ENCODE measurements at places on chromosomes 1 and 21.

DNA sequence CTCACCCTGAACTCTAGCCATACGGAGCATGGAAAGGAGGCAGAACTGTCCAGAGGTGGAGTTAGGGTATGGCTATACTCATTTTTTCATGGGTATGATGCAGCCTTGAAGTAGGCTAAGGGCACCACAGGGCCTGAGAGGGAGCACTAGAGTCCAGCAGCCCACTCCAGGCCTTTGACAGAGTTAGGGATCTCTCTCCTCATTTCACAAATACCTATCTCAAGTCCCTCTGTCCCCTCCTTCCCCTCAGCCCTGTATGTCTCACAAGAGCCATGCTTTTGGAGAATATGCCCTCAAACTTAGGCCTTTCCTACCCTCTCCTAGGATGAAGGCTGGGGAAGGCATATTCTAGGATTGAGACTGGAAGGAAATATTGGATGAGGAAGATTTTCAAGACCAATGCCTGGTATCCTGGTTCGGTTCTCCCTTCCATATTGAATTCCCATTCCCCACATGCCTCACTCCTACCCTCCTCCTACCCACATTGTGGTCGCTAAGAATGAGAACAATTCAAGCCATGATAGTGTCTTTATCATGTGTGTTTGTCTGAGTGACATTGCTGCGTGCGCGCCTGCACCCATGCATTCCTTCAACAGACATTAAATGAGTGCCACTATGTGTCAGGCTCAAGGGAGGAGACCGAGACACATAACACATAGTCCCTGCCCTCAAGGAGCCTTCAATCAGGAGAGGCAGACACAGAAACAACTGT lies 2.6 kb upstream of the NECTIN4 start:
- no peak for DNase-seq

DNA sequence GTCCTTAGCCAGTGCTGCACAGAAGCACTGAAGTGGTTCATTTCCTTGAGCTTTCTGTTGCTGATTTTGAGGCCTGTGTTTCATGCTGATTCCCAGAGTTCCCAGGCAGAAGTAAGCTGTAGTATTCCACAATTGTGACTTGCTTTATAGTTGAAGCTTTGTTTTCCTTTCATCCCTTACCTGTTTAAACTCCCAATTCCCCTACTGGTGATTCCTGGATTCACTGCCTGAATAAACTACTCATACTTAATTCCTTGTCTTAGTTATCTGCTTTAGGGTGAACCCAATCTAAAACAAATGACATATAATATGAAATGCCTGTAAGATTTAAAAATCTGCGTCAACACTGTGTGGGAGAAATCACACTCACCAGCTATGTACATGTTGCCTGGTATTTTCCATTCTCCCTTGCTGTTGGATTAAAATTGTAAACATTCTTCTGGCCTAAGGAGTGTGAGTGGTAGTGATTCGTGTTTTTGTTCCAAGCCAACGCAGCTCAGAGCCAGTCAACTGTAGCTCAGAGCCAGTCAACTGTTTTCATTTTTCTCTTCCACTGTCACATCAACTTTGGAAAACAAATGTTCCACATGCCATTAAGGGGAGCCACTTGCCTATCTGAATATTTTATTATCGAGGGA lies 879.4 kb downstream of the MRPL39 start:
- no peak for DNase-seq

DNA sequence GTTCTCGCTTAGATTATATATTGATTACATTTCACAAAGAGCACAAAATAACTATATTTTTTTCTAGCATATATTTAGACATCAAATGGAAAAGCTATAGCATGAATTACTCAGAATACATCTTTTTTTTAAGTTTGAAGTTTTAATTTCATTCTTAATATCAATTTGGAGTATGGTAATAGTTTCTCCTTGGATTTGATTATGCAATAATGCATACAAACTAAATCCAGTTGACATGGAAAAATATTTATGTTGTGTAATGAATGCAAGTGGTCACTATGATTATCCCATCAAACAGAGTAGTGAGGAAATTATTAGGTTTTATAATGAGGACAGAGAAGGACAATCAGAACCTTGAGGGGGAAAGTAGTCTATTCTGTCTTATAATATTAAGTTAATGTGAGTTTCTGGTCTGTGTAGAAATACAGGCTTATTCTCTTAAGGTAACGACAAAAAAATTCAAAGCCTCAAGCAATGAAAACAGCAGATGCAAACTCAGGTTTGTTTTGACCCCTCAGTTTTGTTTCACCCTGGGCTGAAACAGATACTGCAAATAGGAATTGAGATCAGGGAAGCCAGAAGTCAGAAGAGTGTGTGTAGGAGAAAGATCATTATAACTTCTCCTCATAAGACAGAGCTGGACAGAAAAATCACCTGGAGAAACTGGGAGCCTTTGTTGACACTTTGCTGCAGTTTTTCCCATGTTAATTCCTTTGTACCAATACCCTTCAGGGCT lies 23.7 kb downstream of the LRRC8B start:
- no peak for DNase-seq

GRCh38 chr1:46465981-46466476 lies 23.6 kb upstream of the DMBX1 start:
- DNase-seq: no peak

- no peak for DNase-seq
These were observed 100.0 kb upstream of the SLC44A3 start for GRCh38 chr1:94719926-94720793.

DNA sequence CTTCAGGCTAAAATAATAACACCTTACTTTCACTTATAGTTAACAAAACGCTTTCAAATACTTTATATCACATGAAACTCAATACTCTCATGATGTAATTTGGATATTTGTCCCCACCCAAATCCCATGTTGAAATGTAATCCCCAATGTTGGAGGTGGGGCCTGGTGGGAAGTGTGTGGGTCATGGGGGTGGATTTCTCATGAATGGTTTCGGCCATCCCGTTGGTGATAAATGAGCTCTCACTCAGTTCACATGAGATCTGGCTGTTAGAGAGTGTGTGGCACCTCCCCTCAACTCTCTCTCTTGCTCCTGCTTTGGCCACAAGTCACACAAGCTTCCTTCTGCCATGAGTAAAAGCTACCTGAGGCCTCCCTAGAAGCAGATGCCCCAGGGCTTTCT lies 22.5 kb upstream of the PTGFRN start:
- DNase-seq: no peak

GRCh38 chr21:32329776-32330175 lies 31.1 kb downstream of the MRAP start:
- no peak for DNase-seq

DNA sequence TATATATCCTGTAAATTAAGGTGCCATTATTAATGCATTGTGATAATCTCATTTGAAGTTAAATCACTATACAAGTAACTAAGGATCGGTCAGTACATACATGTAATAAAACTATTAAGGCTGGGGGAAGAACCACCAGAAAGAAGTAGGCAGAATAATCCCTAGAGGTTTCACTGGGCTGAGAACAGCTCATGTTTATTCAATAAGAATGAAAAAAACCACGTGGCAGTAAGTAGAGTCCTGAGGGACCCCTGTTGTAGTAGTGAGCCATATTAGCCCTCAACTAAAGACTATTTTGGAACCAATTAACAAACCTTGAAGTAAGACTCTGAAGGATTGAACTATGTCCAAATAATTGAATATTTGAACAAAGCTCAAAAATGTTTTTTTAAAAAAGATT lies 46.9 kb upstream of the ADAM30 start:
- DNase-seq: no peak

- no peak for DNase-seq
These were observed 14.8 kb upstream of the PADI2 start for GRCh38 chr1:17134034-17134433.

GRCh38 chr1:204094856-204095634 lies 22.1 kb downstream of the SOX13 start:
- DNase-seq: no peak

- peak; percentile 67 for DNase-seq
These were observed 1629.3 kb downstream of the MRPL39 start for GRCh38 chr21:23977971-23978370.

DNA sequence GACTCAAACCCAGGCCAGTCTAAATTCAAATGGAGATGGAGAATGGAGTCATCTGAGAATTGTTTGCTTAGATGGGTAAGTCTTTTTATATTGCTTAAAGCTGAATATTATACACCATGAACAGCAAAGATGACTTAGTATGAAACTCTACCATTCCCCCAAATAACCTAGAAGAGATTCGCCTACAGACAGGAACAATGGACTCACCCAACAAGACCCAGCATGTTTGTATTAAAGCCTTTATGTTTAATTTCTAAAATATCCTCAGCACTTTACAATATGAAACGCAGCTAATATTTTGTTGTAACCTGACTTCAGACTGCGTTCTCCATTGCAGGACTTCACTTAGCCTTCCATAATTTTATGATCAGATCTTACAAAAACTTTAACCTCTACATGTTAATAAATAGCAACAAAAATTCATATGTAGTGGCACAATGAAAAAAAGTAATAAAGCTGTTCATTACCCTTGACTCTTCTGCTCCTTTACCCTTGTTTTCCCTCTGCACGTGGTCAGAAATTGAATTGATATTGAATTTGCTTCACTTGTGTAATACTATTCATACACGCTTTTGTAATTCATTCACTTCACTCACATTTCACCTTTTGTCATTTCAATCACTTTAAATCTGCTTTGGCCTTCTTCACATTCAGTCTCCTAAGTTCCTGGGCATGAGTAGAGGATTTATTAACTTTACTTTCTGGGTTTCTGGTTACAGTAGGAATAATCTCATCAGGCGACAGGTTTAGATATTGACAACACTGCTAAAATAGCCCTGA lies 177.3 kb upstream of the PTBP2 start:
- DNase-seq: no peak

- DNase-seq: no peak
These were observed 130.8 kb downstream of the BRINP2 start for GRCh38 chr1:177301425-177302124.

DNA sequence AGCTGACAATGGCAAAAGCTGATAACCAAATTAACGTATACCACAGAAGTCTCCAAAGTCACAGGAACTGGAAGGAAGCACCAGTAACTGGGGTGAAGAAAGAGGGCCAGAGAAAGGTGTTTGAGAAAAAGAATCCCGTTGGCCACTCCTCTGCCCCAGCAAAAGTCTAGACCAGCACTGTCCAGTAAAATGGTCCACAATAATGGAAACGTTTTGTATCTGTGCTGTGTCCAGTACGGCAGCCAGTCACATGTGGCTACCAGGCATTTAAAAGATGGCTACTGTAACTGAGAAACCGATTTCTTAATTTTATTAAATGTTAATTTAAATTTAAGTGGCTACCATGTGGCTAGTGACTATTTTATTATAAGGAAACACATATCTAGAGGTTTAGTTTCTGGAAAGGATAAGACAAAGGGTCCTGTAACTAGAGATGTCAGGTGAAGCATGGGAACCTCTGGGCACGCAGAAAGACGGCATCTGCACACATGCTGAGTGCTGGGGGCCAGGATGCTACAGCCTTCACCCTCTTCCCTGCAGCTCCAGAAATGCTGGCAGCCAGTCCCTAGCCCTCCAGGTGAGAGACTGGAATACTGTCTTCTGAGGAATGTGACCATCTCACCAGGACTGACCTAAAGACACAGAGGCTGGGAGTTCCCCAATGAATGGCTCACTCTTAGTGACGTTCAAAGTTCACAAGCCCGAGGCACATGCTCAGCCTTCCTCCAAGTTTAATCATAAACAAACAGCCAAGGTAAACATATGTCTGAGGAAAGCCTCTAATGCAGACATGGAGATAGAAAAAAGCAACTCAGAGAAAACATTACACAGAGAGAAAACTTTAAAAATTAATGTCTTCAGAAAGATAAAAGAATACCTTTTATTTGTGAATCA lies 50.7 kb downstream of the JAK1 start:
- DNase-seq: no peak

DNA sequence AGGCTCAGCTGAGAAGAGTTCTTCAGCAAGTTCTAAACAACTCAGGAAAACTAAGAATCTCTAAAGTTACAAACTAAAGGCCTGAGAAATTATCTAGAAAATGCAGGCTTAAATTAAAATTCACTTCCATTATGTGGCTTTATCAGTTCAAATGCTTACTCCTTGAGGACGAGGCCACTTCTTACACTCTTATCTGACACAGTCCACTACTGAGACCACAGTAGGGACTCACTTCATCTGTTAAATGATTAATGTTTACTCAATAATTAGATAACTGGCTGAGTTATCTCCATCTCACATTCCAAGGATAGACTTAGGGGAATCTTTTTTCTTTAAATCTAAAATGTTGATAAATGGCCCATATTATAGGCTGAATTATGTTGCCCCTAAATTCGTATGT lies 1.6 kb downstream of the C1orf141 start:
- no peak for DNase-seq
